ENCODE measurements at places on chromosomes 6 and 20. TPM values are rescaled to one million over a fixed set of nuclear protein-coding genes. Genes with fewer than 3 reads are reported as not detected.
A peak's percentile ranks its signal among the peaks of the same experiment; 100 is the strongest.

- no peak for DNase-seq
Observed at GRCh38 chr6:134230087-134230700, 87.7 kb downstream of the SGK1 start.

DNA sequence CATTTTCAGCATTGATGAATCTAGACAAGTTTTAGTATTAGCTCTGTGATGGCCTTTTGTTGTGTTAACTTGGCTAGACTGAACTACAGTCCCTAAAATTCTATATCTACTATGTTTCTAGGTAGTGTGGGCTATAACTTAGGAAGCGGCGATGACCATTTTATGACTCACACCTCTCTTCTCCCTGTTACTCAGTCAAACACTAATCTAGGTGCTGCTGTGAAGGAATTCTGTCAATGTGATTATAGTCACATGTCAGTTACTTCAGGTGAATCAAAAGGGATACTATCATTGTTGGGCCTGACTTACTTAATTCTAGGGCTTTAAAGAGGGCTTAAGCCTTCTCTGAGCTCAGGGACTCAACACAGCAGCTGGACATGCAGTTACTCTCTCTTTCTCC, 691.5 kb upstream of the MAP3K7 start:
- no peak for DNase-seq

GRCh38 chr6:114955363-114955762, 612.5 kb upstream of the HS3ST5 start:
- no peak for DNase-seq

- DNase-seq = no peak
Observed at GRCh38 chr20:29742699-29743100, 1514.8 kb upstream of the DEFB115 start.

DNA sequence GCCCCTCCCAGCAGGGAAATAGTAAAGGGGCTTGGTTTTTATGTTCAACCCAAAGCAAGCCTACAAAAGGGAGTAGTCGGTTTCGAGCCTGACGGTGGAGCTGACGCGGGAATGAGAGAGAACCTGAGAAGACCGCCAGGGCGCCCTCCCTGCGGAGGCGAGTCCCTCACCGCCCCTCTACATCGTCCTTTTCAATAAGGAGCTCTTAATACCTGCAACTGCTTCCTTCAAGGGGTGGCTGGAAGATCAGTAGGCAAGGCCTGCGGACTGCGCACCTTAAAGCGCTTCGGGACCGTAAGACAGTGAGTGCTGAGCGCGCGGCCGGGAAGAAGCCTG, 709 bp upstream of the ZNF76 start:
- no peak for DNase-seq

- no peak for DNase-seq
Observed at GRCh38 chr6:20566109-20566508, 31.9 kb downstream of the CDKAL1 start.

DNA sequence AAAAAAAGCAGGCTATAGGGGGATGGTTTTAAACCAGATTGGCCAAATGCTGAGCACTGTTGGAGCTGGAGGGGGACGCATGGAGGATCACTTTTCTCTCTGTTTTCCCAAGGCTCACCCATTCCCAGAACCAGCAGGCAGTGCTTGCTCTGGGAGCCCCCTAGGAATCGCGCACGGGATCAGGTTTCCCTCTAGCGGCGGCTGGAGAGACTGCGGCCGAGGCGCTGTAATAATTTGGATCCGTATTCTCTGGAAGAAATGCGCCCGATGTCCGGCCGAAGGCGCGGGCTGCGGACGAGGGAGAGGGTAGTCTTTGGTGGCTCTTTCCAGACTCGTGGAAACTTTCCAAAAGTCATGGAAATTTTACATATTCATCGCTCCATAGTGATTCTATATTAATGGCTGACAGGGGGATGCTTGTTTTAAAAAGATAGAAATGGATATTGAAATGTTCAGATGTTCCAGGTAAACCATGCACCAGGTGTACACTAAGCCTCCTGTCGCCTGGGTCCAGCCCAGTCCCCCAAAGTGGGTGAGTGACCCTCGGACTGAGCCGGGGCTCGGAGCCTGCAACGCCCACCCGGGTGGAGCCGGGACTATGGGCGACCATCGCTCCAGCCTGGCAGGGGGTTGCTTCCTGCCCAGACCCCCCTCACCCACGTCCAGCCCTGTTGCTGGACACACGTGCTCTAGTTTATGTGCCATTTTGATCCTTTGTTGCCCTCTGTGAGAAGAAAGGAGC, 78.7 kb upstream of the PHACTR3 start:
- DNase-seq = no peak

- DNase-seq = peak; percentile 57
Observed at GRCh38 chr20:13430346-13431002, 208.3 kb downstream of the TASP1 start.

- no peak for DNase-seq
Observed at GRCh38 chr20:62734326-62734725, 25.7 kb downstream of the NTSR1 start.

GRCh38 chr6:138677538-138677937, 96.0 kb upstream of the CCDC28A start:
- no peak for DNase-seq

DNA sequence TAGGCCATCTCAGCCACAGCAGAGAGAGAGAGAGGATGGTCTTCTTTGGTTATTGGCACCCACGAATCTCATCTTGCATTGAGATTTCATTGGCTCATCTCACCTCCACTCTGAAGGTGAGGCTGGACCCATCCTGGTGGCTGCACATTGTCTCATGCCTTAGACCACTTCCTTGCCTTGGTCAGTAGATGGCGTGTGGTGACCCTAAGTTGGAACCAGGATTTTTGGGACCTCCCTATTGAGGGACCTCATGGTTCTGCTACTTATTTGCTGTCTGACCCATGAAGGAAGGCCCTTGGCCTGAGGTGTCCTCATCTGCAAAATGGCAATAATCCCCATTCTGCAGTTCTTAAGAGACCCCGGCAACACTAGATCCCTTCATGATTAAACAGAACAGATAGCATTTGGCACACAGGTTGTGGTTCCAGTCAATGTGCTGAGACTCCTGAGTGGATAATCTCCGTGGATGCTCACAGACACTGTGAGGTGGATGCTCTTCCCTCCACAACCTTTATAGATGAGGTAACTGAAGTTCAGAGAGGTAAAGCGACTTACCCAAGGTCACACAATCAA, 21.5 kb upstream of the AAR2 start:
- no peak for DNase-seq

- no peak for DNase-seq
Observed at GRCh38 chr6:28537065-28537464, 11.4 kb downstream of the GPX5 start.

- DNase-seq = no peak
Observed at GRCh38 chr20:52619101-52619500, 353.1 kb upstream of the TSHZ2 start.

- no peak for DNase-seq
Observed at GRCh38 chr6:155791186-155791585, 335.5 kb upstream of the NOX3 start.

GRCh38 chr20:41393705-41394066, 27.1 kb upstream of the EMILIN3 start:
- no peak for DNase-seq

- no peak for DNase-seq
Observed at GRCh38 chr6:44671333-44671732, 283.8 kb downstream of the CDC5L start.

DNA sequence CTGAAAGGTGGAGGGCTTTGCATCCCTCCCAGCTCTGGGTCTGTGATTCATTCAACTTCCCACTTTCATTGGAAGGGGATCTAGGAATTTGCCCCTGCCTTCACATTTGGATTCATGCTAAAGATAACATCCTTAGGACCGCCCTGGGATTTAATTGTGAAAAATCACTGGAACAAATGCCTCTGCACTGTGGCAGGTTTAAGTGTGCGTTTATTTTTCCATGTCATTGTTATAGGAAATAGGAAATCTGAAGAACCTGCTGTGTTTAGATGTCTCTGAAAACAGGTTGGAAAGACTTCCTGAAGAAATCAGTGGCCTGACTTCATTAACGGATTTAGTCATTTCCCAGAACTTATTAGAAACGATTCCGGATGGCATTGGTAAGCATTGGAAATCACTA, 104.7 kb downstream of the LRRC1 start:
- DNase-seq = no peak

- DNase-seq = peak; percentile 14
Observed at GRCh38 chr6:34362909-34363680, 29.4 kb downstream of the NUDT3 start.

DNA sequence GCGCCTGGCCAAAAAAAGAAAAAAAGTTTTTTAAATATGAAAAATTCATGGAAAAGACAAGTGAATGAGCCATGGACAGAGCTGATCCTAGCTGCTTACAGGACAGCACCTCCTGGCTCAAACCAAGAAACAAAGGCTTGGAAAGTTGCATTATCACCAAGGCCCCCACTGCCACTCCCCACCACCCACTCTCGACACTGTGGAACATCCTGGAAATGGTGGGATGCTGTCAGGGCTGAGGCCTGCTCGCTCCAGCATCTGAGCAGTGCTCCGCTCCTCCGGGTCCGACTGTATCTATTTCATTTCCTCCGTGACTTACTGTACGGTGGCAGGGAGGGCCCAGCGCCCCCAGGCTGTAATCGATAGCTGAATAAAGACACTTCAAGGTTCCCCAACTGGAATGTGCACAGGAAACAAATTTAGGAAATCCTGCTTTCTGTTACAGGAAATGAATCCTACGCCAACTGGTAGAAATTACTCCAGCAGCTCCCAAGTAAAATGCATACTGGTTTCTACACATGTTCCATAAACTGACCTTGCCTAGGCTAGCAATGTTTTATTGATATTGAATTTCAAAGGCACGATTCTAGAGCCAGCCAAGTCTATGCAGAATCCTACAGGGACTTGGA, 109.5 kb upstream of the NFATC2 start:
- no peak for DNase-seq

DNA sequence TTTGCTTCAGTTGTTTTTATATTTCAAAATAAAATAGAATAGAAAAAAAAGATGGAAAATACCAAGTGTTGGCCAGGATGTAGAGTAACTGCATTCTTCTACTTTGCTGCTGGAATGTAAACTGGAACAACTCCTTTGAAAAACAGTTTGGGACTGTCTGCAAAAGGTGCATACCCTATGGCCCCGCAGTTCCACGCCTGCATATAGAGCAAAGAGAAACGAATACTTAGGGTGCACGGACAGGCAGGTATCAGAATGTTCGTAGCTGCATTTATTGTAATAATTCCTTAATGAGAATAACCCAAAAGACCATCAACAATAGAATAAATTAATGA, 603 bp upstream of the RAB23 start:
- DNase-seq = no peak

DNA sequence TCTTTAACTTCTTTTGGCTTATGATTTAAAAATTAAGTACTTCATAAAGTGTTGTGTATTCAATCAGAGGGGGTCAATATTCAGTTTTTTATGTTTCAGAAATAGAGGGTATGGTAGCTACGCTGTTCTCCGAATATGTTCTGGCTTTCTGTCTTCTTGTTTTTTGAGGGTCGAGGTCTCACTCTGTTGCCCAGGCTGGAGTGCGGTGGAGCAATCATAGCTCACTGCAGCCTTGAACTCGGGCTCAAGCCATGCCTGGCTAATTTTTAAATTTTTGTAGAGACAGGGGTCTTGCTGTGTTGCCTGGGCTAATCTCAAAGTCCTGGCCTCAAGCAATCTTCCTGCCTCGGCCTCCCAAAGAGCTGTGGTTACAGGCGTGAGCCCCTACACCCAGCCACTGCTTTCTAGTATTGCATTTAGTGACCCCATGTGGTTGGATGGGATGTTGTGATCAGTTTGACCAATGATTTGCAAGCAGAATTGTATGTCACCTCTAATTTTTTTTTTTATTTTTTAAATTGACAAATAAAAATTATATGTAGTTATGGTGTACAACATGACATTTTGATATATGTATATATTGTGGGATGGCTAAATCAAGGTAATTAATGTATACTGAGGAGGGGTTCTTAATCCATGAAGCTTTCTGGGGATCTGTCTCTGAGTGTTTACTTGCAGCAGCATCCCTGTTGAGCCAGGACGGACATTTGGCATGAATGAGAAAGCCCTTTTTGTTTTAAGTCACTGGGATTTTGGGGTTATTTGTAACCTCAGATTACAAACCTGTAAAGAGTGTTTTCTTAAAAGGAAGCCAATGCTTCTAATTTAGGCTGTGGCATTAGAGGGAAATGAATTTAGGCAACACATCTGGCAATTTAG, 38.5 kb upstream of the DEK start:
- no peak for DNase-seq

- DNase-seq = no peak
Observed at GRCh38 chr6:91590191-91590590, 1003.3 kb upstream of the MAP3K7 start.

NRSN1 gene
- total RNA-seq = not detected

RSPO3 gene
- not detected for total RNA-seq

TASP1 gene
- total RNA-seq = 9.6 TPM

HLA-C gene
- 895 TPM for total RNA-seq

CAGE1 gene
- total RNA-seq = 0.16 TPM

SH3BGRL2 gene
- not detected for total RNA-seq

CTCFL gene
- not detected for total RNA-seq

LPA gene
- not detected for total RNA-seq

BTN1A1 gene
- total RNA-seq = not detected

HDGFL1 gene
- total RNA-seq = not detected

SEMG1 gene
- total RNA-seq = not detected

BPIFA1 gene
- not detected for total RNA-seq

XKR7 gene
- total RNA-seq = not detected

ARG1 gene
- not detected for total RNA-seq

SGK2 gene
- total RNA-seq = 0.25 TPM

COL20A1 gene
- not detected for total RNA-seq

TINAG gene
- not detected for total RNA-seq

C4A gene
- 2.6 TPM for total RNA-seq

SAMD10 gene
- total RNA-seq = 23.4 TPM
